Neural progenitor cell (in vitro differentiated cells): ENCODE measurements at places on chromosomes 2 and 18. TPM values are rescaled to one million over a fixed set of nuclear protein-coding genes. Genes with fewer than 3 reads are reported as not detected.

The FBXO41 gene
- 1.5 and 6.3 TPM in 2 replicates for total RNA-seq

The TNFRSF11A gene
- total RNA-seq, result 0.47 and 1.1 TPM in 2 replicates

The KRTCAP3 gene
- 0.88 and 11.4 TPM in 2 replicates for total RNA-seq

The TOGARAM2 gene
- total RNA-seq, result 0.04 and 0.62 TPM in 2 replicates

The SLC30A3 gene
- 0.56 and 1.4 TPM in 2 replicates for total RNA-seq

The IL1F10 gene
- not detected in 2 replicates for total RNA-seq

The DLX1 gene
- total RNA-seq, result not detected in 2 replicates

The PSD4 gene
- total RNA-seq, result 0.02 and 0.87 TPM in 2 replicates

The FOXD4L1 gene
- total RNA-seq, result 0.12 TPM in 1 of 2 replicates, not detected in the other

The SFT2D3 gene
- 22.8 and 30.6 TPM in 2 replicates for total RNA-seq

DNA sequence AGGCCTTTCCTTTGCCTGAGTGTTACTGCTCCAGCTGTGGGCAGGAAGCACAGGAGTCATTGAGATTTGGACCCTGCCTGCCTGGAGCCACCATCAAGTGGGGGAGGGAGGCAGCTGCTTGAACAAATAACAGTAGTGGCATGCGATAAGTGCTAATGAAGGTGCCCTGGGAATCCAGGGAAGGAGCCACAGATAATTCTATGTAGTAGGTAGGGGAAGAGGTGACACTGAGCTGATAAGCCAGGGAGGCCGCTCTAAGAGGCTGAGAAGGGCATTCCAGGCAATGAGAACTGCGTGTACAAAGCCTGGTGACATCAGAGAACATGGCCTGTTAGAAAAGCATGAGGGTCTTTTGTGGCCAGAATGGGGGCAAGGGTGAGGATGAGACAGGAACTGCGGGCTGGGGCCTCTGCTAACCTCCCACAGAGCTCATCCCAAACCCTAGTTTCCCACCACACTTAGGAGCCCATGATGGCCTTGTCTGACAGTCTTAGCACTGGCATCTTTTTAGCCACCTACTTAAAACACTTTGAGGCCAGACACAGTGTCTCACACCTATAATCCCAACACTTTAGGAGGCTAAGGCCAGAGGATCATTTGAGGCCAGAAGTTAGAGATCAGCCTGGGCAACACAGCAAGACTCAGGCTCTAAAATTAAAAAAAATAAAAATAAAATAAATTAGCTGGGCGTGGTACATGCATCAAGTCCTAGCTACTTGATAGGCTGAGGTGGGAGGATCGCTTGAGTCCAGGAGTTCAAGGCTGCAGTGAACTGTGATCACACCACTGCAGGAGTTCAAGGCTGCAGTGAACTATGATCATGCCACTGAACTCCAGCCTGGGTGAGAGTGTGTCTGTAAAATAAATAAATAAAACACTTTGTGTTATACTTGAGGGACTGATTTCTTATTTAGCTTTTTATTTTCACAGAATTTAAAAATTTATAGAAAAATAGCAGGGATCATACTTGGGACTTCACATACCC is 58.9 kb downstream of the TET3 start:
- no peak for DNase-seq

DNA sequence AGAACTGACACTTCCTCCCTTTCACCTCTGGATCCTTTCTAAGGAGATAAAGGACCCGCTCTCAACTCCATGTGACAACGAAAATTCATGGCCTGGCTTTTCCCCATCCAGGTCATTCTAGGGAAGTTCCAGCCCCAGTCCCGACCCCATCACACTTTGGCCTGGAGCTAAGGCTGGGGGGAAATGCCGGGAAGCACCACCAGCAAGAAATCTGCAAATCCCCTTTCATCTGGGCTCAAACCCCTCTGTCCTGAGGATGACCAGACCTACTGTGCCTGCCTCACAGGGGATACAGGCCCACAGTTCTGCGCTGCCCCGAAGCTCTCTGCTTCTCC is 1.3 kb downstream of the SIX2 start:
- peak; percentile 15 for DNase-seq

DNA sequence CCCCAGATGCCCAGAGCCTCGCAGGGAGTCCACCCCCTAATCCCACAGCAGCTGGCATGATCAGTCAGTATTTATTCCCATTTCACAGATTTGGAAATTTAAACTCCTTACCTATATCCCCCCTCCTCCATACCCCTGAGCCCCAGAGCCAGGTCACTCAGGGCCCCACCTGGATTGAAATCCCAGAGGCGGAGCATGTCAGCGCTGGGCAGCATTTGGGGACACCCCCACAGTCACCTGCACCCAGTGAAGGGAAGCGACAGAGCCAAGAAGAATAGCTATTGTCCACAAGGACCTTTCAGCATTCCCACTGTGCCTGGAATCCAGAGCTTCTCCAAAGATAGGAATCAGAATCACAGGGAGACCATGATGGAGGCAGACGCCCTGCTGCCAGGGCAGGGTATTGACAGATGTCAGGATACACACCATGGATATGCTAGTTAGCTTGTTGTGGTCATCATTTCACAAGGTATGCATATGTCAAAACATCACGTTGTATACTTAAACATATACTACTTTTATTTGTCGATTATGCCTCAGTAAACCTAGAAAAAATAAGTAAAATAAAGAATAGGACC is 968 bp upstream of the ASTL start:
- no peak for DNase-seq

GRCh38 chr18:54149078-54149697 is 75.3 kb downstream of the MBD2 start:
- no peak for DNase-seq

- DNase-seq, result no peak
These were observed 27.1 kb downstream of the ZNF532 start for GRCh38 chr18:58891776-58892175.

DNA sequence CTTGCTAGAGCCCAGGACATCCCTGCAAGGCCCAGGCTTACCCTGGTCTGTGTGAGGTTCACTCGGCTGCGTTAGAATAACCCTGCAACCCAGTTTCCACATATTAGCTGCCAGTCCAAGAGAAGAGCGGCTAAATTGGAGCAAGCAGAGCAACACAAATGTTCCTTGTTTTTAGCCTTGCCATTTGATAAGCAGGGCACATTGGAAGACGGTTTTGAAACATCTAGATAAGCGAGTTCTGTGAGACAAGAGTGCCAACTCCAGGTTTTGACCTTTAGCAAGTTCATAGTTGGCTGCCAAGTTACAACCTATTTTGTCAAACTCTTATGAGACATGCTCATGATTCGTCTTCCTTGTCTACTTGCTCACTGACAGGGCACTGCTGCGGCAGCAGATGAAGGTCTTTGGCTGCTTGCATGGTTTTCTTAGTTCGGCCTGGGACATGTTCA is 23.5 kb downstream of the DPP4 start:
- no peak for DNase-seq

DNA sequence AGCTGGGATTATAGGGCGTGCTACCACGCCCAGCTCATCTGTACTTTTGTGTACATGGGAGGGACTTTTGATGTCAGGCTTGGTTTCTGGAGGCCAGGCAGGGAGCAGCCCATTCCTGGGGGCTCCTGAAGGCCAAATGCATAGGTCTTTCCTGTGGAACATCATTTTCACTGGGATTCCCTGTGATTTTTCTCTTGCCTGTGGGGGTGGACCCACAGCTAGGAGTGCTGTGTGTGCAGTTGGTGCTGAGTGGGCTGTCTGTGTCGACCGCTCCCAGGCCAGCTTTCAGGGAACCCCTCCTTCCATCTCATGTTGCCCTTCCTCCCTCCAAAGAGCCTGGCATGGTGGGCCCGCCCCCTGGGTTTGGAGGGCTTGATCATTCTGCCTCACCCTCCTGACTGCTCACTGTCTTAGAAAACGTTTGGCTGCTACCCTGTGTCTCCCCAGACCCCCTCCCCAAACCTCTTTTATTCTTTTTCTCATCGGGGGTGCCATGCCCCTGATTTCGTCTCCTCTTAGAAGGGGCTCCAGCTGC is 10.5 kb downstream of the EFHD1 start:
- no peak for DNase-seq

DNA sequence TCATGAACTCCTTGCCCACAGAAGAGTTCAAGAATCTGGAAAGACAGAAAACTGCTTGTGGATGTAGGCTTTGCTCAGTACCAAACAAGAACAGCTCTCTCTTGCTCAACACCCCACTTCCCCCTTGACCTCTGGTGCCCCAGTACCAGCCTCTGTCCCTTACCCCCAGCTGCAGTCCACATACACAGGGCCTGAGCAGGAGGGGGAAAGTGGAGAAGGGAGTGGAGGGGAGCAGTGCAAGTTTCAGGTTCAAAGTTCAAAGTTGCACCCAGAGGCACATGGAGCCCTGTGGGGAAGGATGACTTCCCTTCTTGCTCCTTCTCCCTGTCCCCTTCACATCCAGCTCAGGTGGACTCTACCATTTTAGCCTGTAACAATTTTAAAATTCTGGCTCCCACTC is 61.1 kb upstream of the LPIN2 start:
- DNase-seq, result no peak

GRCh38 chr18:4130734-4131719 is 324.1 kb downstream of the DLGAP1 start:
- no peak for DNase-seq

GRCh38 chr18:79399275-79400081 is 3.7 kb downstream of the NFATC1 start:
- no peak for DNase-seq

GRCh38 chr2:35428548-35428947 is 927.0 kb upstream of the CRIM1 start:
- peak; percentile 60 for DNase-seq

DNA sequence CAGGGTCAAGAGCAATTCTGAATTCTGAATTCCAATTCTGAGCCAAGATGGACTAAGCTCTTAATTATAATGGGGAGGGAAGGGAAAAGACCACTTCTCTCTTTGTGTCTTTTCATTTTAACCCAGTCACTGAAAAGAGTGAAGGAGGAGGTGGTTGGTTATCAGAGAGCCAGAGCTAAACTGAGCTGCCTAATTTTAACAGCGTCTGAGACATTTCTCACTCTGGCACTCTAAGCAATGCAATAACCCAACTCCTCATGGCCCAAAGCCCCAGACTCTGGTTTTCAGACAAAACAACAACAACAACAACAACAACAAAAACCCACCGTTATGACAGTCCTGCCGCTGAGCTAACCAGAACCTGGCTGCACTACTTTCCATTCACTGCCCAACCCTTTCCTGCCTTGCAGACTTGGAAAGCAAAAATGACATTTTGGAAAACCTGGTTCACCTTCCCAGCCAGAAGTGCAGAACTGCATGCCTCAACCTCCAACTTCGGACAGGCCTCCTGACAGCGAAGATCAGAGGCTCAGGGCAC is 1.0 kb downstream of the CHST10 start:
- no peak for DNase-seq

DNA sequence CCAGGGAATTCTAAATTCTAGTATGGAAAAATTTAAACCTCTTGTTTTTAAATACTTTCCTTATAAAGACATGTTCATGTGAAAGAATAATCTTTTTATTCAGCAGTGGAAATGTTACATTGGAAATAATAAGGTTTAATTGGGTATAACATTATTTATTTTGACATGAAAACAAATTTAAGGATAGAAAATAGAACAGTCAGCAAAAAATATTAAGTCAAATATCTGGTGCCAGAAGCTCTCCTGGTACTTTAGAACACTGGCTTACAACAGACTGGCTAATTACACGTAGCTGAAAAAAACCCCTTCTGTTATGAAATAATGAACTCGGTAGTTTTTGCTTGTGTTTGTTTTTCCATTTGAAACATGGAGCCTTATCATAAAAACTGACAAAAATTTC is 447.9 kb downstream of the DSEL start:
- no peak for DNase-seq

GRCh38 chr18:49597157-49597931 is 35.5 kb downstream of the LIPG start:
- peak; percentile 30 for DNase-seq

DNA sequence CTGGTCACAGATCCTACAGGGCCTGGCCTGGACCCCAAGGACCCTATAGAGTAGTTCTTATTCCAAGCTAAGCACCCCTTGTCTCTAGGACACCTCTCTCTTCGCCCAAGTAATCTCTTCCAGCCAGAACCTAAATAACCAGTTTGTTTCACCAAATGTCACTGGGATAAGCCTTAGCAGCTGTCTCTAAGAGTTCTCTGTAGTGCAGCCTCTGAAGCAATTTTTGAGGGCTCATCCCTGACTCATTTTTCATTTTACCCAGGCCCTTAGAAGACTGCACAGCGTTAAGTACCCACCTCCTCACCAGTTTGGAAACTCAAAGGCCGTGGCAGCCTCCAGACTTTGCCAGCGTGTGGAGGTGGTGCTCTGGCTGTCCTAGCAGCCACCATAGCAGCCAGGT is 290.1 kb upstream of the SIX2 start:
- no peak for DNase-seq

DNA sequence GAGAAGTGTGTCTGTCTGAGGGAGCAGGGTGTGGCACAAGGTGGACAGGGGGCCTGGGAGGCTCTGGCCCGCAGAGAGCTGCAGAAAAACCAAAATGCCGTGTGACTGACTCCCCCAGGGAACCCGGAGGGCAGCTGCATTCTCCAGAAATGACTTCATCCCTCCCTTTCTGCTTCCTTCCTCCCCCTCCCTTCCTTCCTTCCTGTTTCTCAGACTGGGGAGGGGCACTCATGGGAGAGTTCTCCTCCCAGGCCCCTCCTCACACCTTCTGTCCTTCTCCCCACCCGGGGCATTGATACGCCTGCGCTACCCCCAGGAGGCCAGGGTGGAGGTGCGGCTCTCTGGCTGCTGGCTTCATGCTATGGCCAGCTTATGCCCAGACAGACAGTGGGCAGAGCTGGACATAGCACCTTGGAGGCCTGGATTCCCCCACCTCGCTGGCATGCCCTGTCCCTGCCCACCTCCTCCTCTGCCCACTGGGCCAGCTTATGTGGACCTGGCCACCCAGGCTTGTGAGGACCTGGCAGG is 8.2 kb upstream of the GPR17 start:
- DNase-seq, result peak; percentile 28

- DNase-seq, result no peak
These were observed 90.3 kb downstream of the ROCK2 start for GRCh38 chr2:11254100-11254536.

DNA sequence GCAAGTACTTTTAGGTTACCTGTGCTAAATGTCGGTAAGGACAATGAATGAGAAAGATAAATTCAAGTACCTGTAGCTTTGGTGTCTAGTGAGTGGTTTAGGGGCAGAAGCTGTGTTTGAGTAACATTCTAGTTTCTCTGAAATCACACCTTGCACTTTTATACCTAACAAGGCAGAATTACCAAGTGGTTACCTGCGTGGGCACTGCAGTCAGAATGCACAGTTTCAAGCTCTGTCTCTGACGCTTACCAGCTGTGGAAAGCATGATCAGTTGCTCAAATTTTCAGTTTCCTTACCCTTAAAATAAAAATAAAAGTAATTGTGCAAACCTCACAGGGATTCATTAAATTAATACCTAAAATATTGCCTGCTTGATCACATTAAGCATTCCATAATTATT is 846.9 kb upstream of the VRK2 start:
- no peak for DNase-seq
